ENCODE measurements at places on chromosomes 4 and X.

DNA sequence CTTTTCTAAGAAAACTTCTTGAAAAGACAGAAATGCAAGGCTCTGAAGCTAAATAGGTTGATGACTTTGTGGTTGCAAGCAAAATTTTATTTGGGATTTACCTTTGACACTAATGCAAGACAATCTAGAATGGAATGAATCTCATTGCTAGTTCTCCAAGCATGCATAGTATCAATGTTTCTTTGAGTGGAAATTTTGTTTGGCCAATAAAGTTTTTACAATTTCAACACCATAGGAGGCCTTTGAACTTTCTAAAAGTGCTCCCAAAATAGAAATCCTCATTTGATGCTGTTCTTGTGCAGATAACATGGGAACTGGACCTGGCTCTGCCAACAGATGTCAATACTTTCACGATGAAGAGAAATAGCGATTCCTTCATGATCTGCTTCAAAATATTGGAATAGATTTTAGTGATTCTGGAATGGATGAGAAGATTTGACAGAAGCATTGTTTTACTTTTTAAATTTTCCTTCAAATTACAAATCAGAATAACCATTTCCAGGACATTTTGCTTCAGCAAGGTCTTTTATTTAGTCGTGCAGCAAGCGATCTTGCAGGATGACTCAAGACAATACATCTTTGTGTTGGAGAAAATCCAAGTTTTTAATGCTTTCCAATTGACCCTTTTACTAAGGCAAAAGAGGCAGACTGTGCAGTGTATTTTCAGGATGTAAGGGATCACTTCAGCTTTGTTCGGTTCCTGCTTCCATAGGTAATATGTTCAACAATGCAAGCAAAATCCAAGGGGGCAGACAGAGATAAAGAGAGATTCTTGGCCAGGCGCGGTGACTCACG is 51.7 kb upstream of the OTUD4 start:
- DNase-seq, result no peak

DNA sequence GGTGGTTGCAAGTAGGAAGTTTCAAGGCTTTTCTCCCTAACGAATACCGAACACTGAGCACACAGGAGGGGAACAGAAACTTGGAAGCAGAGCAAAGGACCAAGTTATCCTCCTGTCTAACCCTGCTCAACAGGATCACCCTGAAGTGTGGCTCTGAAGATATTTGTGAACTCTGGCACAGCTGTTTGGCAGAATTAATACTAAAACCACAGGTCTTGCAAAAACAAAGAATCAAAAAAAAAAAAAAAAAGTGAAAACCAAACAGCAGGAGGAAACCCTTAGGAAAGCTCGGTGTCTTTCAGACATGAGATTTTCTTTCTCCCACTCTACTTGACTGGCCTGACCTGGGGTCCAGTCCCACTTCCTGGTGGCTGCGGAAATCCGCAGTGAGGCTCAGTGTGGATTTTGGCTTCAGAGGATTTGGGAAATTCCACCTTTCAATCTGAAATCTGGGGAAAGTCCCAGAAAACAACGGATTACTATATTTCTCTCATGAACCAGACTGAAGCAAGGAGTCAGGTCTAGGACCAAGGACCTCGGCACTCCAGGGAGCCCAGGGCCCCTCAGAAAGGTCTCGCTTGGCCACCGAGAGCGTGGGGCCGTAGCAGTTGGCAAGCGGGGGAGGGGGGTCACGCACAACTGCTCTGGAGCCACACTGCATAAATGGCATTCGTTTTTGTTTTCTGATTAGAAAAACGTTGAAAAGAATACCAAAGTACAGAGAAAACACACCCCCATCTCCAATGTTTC is 867 bp downstream of the TIFA start:
- DNase-seq, result peak; percentile 63

DNA sequence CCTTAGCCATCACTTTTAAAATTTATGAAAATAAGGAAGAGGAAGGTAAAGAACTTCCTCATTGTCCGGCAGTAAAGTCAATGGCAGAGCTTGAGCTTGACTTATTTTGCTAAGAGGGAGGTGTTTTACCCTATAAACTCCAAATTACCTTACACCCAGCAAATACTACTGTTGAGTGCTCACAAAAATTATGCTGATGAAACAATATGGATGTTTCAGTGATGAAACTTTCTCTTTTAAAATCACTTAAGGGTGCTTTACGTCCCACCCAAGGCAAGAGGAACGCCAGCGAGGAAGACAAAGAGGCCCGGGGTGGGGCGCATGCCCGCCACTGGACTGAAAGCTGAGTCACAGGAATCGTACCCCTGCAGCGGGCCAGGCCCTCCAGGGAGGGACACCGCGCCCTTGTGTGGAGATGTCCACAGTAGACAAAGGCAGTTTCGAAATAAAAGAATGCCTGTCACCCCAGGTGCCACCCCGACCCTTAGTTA is 560 bp upstream of the TMSB4X start:
- DNase-seq, result no peak

DNA sequence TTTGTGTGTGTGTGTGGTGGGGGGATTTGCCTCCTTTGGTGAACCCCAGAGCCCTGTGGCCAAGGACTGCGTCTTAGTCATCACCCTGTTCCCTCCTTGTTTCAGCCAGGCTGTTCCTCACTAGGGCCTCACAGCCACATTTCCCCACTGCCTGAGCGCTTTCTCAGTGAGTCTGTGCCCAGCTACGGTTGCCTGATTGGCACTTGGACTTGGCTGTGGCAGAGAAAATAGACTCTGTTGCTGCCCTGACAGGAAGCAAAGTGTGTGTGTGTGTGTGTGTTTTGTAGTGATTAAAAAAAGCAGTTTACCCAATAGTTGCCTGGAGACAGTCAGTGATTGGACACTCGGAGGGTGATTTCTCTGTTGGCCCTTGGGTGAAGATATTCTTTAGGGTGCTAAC is 113.0 kb downstream of the UCHL1 start:
- peak; percentile 92 for DNase-seq

DNA sequence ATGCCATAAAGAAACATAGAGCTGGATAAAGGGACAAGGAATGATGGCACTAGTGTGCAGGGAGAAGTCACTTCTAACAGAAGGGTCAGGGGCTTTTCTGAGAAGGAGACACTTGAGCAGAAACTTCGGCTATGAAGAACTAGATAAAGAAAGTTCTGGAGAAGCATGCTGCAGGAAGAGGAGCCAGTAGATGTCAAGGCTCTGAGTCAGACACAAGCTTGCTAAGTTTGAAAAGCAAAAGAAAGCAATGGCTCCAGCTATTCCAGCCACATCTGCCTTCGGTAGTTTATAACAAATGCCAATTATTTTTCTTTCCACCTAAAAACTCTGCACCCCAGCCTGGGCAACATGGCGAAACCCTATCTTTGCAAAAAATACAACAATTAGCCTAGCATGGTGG is 7.5 kb downstream of the NUDT6 start:
- no peak for DNase-seq

DNA sequence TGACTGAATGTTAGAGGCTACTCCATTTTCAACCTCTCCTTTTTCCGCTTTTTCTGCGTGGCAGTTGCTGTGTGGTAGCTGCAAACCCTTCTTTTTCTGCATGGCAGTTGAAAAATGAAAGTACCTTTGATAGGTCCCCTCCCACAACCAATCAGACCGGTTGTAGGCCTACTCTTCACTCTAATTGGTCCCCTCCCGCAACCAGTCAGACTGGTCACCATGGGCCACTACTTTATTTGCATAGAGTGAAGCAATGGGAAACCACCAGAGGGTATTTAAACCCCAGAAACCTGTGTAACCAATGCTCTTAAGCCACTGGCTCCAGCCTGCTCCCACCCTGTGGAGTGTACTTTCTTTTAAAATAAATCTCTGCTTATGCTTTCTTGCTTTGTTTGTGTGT is 877.8 kb downstream of the FAM133A start:
- no peak for DNase-seq

- DNase-seq, result no peak
These were observed 57.8 kb downstream of the SCFD2 start for GRCh38 chr4:53307819-53308780.

GRCh38 chr4:113657586-113658233 is 103.8 kb downstream of the CAMK2D start:
- DNase-seq, result no peak

- DNase-seq, result no peak
These were observed 23.7 kb downstream of the MGARP start for GRCh38 chr4:139256349-139256748.

GRCh38 chrX:121642415-121642814 is 595.0 kb downstream of the GLUD2 start:
- no peak for DNase-seq

DNA sequence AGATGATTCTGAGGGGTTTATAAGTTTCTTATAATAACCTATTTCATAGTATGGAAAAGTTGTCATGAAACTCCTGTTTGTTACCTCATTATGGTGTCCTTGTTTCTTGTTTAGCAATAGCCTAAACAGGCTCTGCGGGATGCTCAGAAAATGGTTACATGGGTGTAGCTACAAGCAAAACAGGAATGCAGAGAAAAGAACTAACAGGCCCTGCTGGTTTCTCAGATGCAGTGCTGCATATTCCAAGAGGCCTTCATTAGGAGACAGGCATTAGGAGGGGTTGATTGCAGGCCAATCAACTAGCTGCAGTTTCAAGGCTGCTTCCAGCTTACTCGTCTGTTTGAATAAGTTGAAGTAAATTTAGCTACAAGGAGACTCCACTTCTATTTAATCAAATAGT is 37.6 kb upstream of the HPGD start:
- no peak for DNase-seq

- DNase-seq, result no peak
These were observed 27.2 kb upstream of the JAKMIP1 start for GRCh38 chr4:6227412-6228157.

DNA sequence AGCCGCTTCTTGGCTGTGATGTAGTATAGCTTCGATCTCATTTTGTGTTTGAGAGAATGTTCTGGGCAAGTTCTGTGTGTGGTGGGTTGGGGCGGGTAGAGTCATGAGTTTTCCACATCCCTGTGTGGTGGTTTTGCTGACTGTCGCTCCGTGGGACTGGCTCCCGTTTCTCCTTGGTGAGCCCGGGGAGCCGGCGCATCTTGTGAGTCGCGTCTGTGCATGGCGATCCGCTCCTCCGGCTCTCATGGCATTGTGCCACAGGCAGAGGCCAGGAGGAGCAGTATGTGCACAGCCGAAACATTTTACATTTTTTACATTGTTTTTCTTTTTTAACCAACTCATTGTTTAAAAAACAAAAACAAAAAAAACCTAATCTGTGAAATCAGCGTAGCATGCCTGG is 27.7 kb upstream of the TBC1D14 start:
- DNase-seq, result no peak

DNA sequence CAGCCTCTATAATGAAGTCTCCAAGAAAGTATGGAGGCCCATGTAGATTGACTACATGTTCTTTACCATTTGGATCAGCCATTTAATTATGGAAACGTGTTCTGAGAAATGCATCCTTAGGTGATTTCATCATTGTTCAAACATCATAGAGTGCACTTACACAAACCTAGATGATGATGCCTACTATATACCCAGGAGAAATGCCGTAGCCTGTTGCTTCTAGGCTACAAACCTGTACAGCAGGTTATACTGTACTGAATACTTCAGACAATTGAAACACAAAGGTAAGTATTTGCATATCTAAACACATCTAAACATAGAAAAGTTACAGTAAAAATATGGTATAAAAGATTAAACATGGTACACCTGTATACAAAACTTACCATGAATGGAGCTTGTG is 186.5 kb upstream of the FSTL5 start:
- no peak for DNase-seq

GRCh38 chr4:169092889-169093522 is 83.0 kb upstream of the CBR4 start:
- no peak for DNase-seq

GRCh38 chr4:55634417-55635128 is 1.5 kb downstream of the NMU start:
- no peak for DNase-seq

DNA sequence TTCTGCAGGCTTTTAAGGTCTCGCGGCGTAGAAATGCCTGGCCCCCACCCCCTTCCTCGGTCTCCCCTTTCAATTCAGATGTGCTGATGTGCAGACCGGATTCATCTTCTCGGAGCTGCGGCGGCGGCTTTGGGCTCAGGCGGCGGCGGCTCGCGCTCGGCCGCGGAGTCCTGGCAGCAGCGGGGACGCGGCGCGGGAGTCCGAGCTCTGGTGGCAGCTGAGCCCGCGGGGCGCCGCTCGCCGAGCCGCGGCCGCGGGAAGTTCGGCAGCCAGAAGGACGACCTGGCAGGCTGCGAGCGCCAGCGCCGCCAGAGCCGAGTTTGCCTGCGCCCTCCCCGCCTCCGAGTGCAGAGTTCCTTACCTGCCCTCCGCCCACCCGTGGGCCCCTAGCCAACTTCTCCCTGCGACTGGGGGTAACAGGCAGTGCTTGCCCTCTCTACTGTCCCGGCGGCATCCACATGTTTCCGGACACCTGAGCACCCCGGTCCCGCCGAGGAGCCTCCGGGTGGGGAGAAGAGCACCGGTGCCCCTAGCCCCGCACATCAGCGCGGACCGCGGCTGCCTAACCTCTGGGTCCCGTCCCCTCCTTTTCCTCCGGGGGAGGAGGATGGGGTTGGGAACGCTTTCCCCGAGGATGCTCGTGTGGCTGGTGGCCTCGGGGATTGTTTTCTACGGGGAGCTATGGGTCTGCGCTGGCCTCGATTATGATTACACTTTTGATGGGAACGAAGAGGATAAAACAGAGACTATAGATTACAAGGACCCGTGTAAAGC is 448 bp downstream of the TLL1 start:
- peak; percentile 31 for DNase-seq

DNA sequence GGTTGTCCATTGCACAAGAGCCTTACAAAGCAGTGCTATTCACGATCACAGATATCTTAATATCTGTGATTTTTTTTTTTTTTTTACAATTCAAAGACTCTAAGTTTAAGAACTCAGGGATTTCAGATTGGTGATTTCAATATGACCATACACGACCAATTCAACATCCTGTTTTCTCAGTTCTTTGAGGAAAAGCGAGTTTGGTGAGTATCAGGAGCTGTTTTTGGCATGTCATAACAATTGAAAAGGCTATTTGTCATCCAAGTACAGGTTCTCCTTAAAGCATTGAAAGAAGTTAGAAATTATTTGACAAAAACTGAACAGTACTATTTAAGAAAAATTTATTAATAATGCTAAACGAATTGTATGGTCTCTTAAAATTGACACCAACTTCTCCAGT is 9.1 kb upstream of the ARHGEF6 start:
- DNase-seq, result no peak

DNA sequence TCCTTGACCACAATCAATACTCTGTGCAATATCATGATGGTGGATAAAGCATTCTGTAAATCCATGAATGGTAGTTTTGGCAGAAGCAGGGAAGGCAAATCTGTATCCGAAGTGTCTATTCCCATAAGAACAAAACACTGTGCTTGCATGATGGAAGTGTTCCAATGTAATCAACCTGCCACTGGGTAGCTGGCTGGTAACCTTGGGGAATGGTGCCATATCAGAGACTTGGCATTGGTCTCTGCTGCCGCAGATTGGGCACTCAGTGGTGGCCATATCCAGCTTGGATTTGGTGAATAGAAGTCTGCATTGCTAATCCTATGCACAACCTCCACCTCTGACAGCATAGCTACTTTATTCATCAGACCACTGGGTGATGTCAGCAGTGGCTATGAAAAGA is 114.3 kb upstream of the EMCN start:
- DNase-seq, result no peak

DNA sequence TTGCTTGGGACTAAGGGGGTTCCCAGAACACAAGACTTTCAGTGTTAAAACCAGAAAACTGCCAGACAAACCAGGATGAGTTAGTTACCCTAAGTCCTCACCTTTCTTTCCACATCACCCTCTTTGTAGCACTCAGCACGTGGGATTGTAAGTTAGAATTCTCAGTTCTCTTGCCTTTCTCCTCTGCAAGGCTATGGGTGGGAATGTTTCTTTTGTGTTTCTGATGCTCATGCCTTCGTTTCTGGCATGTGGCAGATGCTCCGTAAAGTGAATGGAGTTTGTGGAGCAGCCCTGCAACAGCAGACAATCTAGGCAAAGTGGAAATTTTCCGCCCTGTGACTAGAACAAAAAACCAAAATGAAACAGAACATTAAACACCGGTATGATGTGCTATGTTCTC is 64.7 kb upstream of the SPP1 start:
- no peak for DNase-seq
